NCI-H187 (cell line): ENCODE measurements at places on chromosomes 12 and 14.

GRCh38 chr12:59186451-59186850 lies 266.1 kb upstream of the LRIG3 start:
- DNase-seq = no peak

DNA sequence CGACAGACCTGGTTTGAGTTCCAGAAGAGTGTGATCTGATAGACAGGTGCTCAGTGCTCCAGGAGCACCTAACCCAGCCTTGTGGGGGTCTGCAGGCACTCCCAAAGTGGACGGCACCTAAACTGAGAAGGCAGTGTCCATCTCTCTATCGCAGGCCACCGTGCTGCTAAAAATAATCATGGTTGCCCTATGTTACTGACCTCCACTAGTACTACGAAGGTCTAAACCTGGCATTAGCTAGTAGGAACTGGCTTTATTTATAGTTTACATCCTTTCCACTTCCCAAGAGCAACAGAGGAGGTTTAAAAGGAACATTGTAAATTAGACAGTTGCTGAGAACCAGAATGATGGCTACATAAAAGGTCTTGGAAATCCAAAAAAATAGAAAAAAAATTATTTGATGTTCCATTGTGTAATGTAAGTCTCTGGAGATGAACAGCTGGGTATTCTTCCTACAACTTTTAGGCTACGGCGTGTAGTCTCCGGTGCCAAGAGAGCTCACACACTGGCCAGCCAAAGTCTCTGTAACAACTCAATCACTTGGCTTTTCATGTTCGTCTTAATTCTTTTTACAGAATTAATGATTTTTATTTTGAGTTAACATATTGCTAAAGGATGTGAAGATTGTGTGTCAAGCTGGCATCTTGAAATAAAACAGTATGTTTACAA lies 27.3 kb downstream of the PPFIBP1 start:
- DNase-seq = no peak

DNA sequence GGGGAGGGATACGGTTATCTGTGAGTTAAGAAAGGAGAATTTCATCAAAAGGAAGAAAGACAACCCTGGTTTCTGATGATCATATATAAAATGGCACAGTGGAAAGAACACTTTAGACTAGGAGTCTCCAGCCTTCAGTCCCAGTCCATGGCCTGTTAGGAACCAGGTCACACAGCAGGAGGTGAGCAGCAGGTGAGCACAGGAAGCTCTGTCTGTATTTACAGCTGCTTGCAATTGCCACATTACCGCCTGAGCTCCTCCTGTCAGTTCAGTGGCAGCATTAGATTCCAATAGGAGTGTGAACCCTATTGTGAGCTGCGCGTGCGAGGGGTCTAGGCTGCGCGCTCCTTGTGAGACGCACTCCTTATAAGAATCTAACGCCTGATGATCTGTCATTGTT lies 137.9 kb downstream of the BTG1 start:
- DNase-seq = no peak

- DNase-seq = no peak
Measured at GRCh38 chr14:91723501-91723900, 8.4 kb downstream of the CATSPERB start.

DNA sequence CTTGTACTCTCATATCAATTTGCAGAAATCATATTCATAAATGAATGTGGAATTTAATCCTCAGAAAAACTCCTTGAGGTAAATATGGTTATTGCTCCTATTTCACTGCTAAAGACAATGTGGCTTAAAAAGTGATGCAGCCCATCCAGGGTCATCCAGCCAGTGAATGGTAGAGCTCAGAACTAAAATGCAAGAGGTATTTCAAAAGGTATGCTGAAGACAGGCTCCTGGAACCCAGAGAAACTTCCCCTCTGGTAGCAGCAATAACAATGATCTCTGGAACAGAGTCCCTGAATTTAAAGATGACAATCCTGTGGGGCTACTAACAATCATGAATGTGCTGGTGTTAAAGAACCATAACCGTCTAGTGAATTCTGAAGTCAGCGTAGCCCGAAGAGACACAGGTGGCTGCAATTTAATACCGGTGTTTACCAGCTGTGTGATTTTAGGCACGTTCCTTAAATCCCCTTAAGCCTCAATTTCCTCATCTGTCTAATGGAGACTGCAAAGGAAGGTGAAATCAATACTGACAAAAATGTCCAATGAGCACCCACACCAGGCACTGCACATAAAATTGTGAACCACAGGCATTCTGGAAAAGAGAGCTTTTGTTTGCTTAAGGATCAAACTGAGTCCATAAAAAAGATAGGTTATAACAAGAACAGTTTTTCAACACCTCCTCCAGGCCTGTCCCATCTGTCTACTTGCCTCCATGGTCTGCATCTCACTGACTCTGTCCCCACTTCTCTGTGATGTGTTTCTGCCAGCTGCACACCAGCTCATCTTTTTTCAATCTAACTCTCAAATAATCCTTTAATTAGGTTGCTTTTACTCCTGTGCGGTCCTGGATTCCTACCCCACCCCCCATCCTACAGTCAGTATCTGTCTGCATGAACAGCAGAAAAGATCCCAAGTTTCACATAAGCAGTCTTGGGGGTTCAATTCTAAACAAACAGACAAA lies 10.5 kb downstream of the TM7SF3 start:
- DNase-seq = no peak

GRCh38 chr14:77265561-77266335 lies 5.3 kb downstream of the NGB start:
- DNase-seq = no peak

DNA sequence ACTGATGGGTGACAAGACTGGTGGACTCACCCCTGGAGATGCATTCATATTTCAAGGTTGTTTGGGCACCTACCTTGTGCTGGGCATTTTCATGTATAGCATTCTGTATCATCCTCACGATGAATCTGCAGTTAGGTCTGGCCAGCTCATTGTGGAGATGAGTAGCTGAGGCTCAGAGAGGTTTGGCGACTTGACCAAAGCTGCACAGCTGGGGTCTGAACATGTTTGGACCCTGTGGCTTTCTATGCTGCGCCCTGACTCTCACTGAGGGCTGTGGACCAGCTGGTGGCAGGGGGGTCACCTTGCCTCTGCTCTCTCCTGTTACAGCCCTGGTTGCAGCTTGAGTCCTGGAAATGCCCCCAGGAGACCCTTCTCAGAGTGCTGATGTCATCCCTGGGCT lies 24.9 kb upstream of the CCDC63 start:
- no peak for DNase-seq

GRCh38 chr14:65170768-65171507 lies 68.6 kb upstream of the MAX start:
- DNase-seq = no peak

DNA sequence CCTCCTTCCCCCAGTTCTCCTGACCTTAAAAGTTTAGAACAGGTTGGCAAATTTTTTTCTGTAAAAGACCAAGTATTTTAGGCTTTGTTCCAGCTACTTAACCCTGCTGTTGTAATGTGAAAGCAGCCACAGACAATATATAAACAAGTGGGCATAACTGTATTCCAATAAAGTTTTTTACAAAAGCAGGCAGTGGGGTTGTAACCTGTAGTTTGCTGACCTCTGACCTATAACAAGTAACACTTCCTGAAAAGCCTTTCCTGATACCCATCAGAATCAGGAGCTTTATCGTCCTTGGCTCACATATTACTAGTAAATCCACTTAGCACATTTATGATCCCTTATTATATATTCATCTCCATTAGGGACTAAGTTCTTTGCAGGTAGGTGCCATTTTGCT lies 13.1 kb upstream of the SMARCC2 start:
- no peak for DNase-seq

DNA sequence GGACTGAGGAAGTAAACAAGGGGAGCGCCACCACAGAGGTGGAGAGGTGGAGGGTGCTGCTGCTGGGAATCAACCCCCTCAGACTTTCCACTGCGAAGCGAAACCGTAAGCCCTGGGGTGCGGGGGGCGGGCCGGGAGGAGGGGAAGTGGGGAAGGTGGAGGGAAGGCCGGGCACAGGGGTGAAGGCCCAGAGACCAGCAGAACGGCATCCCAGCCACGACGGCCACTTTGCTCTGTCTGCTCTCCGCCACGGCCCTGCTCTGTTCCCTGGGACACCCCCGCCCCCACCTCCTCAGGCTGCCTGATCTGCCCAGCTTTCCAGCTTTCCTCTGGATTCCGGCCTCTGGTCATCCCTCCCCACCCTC lies at the start of gene LAG3:
Gene LAG3, plus strand, starts transcription at position 190 of the 365 bp plus-strand sequence. CDS start 333 bp downstream, outside the sequence.
- no peak for DNase-seq

GRCh38 chr14:28264306-28264705 lies 502.3 kb upstream of the FOXG1 start:
- DNase-seq = no peak

GRCh38 chr12:19273482-19274330 lies 144.2 kb downstream of the PLEKHA5 start:
- no peak for DNase-seq

DNA sequence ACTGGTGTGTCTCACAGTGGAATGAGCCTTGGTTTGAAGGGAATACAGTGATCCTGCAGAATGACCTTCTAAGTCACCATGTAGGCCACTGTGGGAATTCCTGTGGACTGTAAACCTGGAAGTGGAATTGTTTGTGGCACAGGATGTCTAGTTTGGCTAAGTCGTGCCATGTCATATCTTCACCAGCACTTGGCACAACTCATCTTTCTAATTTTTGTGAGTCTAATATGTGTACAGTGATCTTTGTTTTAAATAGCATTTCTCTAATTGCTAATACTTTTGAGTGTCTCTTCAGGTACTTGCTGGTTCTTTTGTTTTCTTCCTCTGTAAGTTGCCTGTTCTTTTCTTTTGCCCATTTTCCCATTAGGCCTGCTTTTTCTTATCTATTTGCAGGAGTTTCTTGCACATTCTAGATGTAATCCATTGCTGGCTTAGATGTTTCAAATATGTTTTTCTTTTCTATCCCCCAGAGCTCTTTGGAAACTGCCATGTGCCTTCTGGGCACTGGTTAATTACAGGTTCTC lies 112.7 kb downstream of the VRK1 start:
- no peak for DNase-seq

DNA sequence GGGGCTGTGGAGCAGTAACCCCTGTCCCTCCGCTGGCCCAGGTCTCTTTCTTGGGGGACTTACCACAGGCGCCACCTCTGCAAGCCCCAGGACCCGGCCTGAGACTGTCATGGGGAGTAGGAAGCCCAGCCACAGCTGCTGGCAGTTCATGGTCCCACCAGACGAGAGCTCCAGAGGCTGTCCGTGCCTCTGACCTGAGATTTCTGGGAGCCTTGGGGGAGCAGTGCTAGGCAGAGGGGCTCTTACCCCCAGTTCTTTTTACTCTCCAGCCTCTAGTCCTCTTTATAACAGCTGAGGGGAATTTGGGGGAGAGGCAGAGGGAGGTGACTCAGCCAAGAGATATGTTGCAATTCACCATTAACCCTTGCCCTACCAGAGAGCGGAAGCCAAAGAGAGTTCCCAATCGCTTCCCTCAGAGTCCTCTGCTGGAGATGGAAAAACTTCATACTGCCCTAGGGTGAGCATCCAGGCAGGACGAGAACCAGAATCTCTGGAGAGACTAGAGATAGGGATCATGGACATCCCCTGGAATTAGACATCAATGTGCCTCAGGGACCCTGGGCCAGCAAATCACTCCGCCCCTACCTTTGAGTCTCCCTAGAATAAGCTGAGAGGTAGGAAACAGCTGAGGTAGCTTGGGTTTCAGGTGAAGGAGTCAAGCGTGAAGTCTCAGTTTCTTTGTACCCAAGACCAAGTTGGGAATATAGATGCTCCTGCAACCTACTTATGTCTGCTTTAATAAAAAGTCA lies at the start of gene MMP19:
Gene MMP19, minus strand, starts transcription at position 256 of the 749 bp plus-strand sequence. Its CDS starts 106 bp downstream, at position 150.
- no peak for DNase-seq

DNA sequence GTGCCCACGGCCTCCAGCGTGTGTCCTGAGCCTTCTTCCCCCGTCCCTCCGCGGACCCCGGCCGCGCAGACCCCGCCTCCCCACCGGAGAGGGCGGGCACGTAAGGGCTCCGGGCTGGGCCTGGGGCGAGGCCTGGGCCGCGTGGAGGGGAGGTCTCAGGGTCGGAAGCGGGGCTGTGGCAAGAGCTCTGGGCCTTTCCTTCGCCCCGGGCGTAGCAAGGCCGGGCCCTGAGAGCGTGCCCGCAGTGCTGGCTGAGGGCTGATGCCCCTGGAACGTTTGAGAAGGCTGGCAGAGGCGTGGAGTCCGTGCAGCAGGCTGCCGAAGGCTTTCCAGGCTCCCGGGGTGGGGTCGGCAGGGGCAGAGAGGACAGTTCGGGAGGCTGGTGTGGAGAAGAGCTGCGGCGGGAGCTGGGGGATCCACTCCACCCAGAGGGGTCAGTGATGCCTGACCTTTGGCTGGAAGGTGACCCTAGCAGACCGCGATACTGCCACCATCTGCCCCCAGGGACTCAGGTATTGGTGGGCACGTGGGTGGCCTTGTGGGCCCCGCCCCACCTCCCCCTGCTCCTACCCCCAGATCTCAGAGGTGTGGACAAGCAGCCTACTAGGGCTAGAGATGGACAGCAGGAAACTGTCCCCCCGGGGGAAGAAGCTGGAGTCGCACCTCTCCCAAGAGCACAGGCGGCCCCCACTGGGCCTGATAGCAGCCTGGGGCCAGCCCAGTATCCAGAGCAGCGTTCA lies 558 bp downstream of the TEX22 start:
- no peak for DNase-seq

- no peak for DNase-seq
Measured at GRCh38 chr14:64591809-64592208, 42.0 kb downstream of the PPP1R36 start.

GRCh38 chr12:109937371-109937770 lies 37.3 kb downstream of the TCHP start:
- DNase-seq = no peak
